ENCODE measurements at places on chromosomes 7 and 10. TPM values are rescaled to one million over a fixed set of nuclear protein-coding genes. Genes with fewer than 3 reads are reported as not detected.

GRCh38 chr10:51743146-51743545 is 43.8 kb upstream of the CSTF2T start:
- no peak for DNase-seq

The FAM131B gene
- 18.4 TPM for total RNA-seq

DNA sequence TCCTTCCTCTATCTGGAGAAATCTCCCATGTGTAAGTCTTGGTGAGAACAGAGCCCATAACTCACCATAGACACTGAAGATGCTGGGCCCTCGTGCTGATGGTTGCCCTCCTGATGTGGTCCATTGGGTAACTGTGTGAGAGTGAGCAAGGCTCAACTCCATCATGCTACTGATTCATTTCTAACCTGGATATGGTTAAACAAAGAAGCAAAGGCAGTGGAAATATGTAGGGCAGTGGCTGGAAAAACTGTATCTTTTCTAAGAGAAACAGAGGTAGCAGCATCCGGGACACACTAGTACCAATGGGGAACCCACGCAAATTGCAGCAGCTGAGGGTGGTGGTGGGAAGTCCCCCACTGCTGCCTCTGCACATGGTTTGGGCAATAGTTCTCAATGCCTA is 221.7 kb downstream of the KLF6 start:
- no peak for DNase-seq

The COL13A1 gene
- total RNA-seq: 29.2 TPM

The GDF10 gene
- not detected for total RNA-seq

DNA sequence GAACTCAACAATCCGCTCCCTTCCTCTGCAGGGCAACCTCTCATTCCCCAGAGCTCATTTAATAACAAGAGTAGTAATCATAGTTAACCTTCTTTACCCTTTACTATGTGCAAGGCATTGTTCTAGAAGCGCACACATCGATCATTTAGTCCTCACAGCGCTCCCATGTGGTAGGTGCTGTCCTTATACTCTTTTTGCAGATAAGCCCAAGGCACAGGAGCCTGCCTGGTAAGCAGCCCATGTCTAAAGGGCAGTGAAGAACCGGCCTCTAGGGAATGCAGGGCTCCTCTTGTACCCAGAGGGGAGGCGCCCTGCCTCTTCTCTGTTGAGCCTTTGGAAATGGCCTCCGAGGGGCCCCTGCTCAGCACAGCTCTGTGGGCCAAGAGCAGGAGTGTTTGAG is 14.3 kb downstream of the CHST3 start:
- DNase-seq: no peak

GRCh38 chr7:38842746-38843145 is 66.2 kb downstream of the VPS41 start:
- no peak for DNase-seq

DNA sequence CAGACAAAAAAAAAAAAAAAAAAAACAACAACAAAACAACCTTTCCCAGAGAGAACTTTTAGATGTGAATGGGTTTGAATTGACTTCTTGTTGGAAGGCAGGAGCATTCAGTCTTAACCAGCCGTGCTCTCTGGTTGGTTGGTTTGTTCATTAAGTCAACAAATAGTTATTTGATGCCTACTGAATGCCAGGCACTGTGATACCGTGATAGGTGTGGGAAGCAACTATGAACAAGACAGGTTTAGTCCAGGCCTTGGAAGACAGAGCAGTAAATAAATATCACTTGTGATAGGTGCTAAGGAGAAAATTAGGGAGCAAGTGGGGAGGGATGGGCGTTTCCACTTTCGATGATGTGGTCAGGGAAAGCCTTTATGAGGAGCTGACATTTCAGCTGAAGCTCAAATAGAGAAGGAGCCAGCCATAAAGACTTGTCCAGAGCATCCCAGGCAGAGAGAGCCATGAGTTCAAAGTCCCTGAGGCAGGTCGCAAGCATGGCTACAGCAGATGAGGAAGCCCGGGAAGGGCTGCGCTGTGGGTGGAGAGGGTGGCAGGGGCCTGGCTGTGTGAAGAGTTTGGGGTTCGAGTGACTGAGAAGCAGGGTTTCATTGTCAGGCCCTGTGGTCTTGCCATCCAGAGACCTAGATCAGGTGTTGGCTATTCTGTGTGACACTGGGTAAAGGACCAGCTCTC is 8.0 kb downstream of the TSPAN15 start:
- DNase-seq: no peak

The CEP41 gene
- 16.4 TPM for total RNA-seq

The ZNF467 gene
- 4.4 TPM for total RNA-seq

The TDRD1 gene
- not detected for total RNA-seq

DNA sequence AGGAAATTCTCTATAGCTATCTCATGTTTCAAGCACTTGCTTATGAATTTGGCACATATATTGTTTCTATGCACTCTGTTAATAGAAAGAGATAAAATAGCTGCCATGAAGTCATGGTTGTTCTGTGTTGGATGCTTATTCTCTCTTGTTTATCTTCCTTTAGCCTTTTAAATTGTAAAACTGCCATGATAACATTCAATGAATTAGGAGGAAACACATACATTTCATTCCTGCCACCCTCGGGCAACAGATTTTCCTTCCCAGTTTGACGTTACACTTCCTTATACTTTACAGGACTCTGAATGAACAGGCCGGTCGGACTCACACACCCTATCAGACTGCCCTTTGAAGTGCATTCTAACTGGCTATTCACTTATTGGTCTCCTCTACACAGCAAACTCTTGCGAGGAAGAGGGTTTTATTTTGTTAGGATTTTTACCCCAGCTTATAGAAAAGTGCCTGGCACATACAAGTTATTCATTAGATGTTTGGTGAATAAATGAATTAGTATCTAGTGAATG is 65.7 kb upstream of the FERD3L start:
- no peak for DNase-seq

DNA sequence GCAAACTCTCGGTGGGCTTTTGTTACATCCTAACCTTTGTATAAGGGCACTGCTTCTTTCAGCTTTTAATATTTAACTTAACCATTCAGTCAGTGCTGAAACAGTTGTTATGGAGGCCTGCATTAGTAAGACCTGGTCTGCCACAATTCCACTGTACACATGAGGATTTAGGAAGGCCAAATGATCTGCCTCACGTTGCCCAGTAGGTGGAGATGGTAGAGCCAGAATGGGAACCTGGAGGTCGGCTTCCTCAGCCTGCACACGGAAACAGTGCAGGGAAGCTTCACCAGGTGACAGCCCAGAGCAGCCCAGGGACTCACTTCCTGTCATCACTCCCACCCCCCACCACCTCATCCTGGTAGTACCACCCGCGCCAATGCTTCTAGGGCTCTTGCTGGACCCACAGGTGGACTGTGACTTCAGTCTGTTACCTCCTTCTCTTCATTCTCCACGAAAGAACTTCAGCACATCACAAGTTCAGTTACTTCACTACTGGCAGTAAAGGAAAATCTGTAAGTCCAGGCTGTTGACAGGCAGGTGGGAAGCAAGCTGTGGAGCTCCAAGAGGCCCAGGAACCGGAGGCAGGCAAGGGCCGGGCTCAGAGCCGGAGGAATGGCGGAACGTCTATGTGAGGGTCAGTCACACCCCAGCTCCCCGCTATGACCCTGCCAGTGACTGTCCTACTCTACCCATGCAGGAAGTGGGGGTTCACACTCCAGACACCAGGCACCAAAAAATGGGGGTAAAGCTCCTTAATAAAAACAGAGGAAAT is 480.3 kb upstream of the C7orf33 start:
- no peak for DNase-seq

The TYW1B gene
- 2.3 TPM for total RNA-seq

The MNX1 gene
- not detected for total RNA-seq

GRCh38 chr7:87876869-87877234 is 559 bp downstream of the DBF4 start:
- no peak for DNase-seq

The SCD gene
- total RNA-seq: 77.9 TPM

The ASB4 gene
- total RNA-seq: not detected

GRCh38 chr10:63627881-63628296 is 106.7 kb downstream of the REEP3 start:
- no peak for DNase-seq

GRCh38 chr10:60517805-60518204 is 128.1 kb upstream of the ANK3 start:
- no peak for DNase-seq

The TAS2R41 gene
- not detected for total RNA-seq

The NEURL1 gene
- total RNA-seq: 2.5 TPM
